ENCODE measurements at places on chromosomes 11 and 22. TPM values are rescaled to one million over a fixed set of nuclear protein-coding genes. Genes with fewer than 3 reads are reported as not detected.

DNA sequence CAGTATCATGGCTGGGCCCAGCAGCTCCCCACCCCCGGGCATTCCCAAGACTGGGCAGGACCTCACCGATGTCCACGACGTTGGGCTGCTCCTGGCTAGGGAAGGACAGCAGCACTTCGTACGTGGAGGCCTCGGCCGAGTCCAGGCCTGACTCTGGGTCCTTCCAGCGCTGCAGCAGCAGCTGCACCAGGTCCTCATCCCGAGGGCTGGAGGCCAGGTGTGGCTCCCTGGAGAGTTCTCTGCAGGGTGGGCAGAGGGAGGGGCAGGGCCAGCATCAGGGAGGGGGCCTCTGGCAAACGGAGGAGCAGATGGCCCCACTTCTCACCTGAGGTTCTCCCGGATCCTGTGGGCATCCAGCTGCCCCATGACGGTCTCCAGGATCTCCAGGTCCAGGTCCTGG lies 341 bp downstream of the NAALADL1 start:
- DNase-seq: no peak

GRCh38 chr11:69442012-69442806 lies 39.3 kb upstream of the LINC01488 start:
- no peak for DNase-seq

GRCh38 chr22:25362215-25362882 lies 142.9 kb downstream of the CRYBB2 start:
- DNase-seq: no peak

Gene PRODH
- total RNA-seq: 11.2 TPM

Gene MN1
- 145 TPM for total RNA-seq

DNA sequence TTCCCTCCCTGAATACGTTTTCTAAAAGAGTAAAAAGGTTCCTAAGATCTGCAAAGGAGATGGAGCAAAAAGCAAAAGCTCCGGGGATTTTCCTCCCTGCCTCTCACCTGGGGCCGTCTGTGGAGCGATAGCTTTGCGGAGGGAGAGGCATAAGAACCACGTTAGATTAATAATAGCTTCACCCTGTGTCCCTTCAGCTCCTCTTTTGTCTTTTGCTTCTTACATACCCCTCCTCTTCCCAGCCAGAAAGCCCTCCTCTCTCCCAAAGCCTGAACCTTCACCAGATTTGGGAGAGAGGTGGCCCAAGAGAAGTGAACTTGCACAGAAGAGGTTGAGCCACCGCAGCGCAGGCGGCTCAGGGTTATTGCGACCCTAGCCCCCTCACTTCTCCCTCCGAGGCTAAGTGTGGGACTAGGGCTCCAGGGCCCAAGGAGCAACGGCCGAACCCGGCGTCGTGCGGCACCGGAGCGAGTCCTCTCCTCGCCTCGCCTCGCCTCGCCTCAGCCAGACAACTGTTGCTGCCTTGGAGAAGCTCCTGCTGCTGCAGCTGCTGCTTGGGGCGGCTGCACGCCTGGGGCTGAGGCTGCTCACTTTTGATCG lies 97.6 kb upstream of the HSD17B12 start:
- peak; percentile 75 for DNase-seq

GRCh38 chr11:119319700-119320239 lies 2.8 kb upstream of the MCAM start:
- DNase-seq: no peak

GRCh38 chr11:118895093-118896039 lies 11.7 kb downstream of the CXCR5 start:
- peak; percentile 83 for DNase-seq

All from osteocyte (in vitro differentiated cells).